ENCODE measurements at places on chromosomes 7 and 10.

DNA sequence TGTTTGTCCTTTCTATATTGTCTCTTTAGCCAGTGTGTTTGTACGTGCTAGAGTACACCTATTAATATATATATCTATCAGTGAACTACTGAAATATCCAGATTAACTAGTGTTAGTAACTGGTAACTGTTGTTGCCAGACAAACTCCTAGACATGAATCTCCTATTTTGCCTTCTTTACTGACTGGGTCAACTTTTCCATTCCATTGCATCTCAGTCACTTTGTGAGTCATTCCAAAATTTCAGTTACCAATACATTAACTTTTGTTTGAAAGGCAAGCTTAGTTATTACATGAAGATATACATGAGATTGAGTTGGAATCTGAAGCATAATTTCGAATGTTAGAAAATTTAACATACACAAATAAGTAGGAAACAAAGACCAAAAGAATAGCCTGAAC, 51.4 kb downstream of the BTAF1 start:
- DNase-seq = no peak

DNA sequence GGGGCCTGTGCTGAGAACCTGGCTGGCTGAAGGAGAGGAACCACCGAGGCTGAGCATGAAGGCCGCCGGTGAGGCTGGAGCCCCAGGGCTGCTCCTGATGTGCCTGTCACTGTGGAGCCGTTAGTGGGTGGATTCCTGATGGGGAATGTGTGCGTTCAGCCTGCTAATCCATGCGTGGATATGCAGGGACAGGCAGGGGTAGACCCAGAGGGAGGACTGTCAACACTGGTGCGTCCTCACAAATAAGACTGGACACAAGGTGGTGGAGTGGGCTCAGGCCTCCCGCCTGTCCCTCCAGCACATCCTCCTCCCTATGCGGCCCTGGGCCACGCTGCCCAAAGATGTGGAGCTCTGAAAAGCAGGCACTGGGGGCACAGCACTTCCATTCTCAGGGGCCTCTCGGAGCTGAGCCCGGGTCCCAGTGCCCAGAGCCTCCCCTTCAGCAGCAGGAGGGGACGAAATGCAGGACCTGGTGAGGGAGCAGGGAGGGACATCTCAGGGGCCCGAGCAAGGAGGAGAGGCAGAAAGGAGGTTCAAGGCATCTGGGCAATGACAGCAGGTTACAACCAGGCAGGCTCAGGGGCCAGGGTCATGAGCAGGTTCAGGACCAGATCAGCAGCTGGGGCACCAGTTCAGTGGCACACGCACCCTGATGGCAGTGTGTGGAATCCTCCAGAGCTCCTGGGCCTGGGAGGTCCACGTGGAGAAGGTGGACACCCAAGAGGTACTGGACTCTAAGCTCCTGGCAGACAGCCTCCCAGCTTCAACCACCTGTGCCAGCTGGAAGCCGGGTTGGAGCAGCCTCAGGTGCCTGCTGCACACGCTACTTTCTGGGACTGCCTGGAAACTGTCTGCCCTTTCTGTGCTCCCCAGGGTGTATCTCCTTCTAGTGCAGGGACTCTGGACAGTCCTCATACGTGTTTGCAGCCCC, 33.5 kb upstream of the ANTXRL start:
- no peak for DNase-seq

- no peak for DNase-seq
These were observed 962 bp upstream of the SLC26A4 start for GRCh38 chr7:107659666-107660065.

- no peak for DNase-seq
These were observed 214.7 kb upstream of the SLC26A5 start for GRCh38 chr7:103660455-103661371.

- no peak for DNase-seq
These were observed 45.2 kb downstream of the COL1A2 start for GRCh38 chr7:94439893-94440381.

- no peak for DNase-seq
These were observed 52.0 kb downstream of the GDI2 start for GRCh38 chr10:5761220-5761619.

- DNase-seq = no peak
These were observed 14.9 kb upstream of the COL13A1 start for GRCh38 chr10:69786791-69787190.

DNA sequence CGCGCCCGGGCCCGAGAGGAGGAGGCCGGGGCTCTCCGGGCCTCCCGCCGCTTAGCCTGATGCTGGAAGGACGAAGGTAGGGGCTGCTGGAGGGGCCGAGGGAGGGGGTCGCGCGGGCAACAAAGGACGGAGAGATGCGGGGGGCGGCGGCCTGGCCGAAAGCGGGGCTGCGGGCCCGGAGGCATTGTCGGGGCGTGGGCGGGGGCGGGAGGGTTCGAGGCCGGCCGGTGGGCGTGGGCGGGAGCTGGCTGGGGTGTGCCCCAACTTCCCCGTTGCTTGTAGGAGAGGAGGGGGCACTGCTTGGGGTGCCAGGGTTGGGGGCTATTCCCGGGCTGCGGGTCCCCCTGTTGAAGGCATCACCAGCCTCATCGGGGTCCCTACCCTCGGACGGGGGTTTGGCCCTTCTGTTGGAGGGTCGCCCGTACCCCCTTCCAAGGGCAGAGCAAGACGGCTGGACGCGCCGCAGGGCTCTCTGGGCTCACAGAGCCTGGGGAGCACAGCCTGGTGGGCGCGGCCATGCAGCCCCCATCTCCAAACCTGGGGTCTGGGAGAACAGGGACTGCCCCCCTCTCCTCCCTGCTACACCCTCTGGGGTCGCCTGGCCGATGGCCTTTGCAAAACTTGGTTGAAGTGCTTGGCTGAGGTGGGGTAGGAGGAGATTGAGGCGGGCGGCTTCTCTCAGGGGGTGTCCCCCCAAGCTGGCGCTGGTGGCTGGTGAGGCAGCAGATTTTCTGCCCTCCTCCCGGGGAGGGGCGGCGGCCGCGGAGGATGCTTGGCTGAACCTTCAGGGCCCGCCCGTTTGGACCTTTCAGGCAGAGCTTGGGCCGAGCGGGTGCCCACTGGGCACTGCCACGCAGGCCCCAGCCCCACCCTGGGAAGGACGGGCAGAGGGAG, 699 bp downstream of the CLIP2 start:
- peak; percentile 30 for DNase-seq

DNA sequence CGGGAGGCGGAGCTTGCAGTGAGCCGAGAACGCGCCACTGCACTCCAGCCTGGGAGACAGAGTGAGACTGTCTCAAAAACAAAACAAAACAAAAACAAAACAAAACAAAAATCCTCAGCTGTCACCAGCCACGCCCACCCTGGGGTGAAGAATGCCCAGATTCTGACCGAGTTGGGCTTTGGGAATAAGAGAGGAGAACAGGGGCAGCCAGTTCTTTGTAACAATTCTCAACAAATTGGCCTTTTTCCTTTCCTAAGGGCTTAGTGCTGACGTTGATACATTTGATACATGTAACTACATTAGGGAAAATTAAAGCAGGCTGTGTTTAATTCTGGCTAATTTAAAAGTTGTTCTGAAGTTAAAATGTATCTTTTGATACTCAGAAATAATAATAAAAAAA, 121.0 kb downstream of the EPC1 start:
- DNase-seq = no peak

DNA sequence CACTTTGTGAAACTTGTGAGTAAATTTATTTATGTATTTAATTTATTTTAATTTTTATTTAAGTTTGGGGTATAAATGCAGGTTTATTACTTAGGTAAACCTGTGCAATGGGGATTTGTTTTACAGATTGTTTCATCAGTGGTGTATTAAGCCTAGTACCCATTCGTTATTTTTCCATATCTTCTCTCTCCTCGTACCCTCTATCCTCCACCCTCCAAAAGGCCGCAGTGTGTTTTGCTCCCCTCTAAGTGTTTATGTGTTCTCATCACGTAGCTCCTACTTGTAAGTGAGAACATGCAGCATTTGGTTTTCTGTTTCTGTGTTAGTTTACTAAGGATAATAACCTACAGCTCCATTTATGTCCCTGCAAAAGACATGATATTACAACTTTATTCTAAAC, 145.4 kb upstream of the SMIM30 start:
- DNase-seq = no peak

GRCh38 chr10:113552701-113553100, at the start of gene HABP2:
Gene HABP2, plus strand, starts transcription at chr10:113553053. Its CDS starts 69 bp downstream, at chr10:113553122.
- no peak for DNase-seq

DNA sequence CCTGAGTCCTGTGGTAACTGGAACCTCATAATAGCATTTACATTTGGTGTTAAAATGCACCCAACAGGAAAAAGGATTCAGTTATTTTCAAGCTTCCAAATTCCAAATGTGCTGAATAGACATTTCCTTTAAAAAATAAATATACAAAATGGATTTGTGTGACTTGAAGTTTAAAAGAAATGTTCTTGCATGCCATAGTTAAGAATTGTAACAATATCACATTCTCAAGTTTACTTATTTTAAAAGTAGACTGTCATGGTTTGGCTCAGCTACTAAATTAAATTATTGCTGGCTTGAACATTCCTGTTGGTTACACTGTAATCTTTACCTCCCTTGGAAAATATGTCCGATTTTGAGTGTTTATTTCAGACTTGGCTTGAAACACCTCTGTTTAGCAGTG, 31.5 kb downstream of the BICC1 start:
- DNase-seq = no peak

GRCh38 chr7:12890586-12890985, 203.2 kb downstream of the ARL4A start:
- no peak for DNase-seq

DNA sequence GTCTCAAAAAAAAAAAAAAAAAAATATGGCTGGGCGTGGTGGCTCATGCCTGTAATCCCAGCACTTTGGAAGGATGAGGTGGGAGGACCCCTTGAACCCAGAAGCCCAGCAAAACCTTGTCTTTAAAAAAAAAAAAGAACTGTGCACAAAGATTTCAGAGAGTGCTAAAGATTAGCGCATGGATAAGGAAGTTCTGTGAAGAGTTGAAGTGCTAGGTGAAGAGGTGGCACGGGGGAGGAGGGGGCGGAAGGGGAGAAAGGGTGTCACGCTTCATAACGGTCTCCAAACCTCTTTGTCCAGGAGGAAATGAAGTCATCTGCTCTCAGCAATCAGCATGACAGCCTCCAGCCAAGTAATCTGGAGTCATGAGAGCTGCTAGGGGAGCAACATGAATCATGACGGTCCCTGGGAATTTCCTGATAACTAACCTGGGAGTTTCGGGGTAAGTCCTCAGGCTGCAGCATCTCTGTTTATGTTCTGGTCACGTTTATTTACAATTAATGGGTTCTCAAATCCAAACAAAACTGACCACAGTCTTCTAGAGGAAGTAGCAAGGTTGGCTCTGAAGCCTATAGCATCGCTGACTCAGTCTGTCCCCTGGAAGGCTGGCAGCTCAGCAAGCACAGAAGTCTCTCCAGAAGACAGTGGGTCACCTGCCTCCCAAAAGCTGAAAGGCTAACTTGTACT, 1.9 kb upstream of the PLAU start:
- DNase-seq = no peak

DNA sequence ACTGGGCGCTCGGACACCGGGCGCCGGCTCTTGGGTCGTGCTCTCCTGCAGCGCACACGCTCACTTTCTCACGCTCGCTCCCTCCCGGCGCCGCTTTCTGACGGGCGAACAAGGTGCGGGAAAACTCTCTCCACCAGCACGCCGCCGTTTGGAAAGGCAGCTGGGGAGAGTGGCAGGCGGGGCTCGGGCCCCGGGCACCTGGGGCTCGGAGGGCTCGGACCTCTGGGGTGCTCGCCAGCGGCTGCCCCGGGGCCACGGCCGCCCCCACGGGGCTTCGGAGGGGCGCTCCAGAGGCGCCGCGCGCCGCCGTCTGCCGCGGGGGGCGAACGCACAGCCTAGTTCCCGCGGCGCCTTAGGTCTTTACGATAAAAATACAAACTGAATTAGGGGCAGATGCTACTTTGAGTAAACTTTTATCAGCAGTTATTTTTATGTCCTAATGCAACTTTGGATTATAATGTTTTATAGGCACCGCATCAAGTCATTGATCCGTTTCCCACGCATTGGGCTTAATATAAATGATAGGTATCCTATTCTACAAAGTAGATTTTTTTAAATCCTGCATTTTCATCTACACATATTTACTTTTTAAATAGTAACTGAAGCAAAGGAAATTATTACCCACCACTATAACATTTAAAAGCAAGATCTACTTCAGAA, 535 bp upstream of the EPC1 start:
- DNase-seq = no peak

DNA sequence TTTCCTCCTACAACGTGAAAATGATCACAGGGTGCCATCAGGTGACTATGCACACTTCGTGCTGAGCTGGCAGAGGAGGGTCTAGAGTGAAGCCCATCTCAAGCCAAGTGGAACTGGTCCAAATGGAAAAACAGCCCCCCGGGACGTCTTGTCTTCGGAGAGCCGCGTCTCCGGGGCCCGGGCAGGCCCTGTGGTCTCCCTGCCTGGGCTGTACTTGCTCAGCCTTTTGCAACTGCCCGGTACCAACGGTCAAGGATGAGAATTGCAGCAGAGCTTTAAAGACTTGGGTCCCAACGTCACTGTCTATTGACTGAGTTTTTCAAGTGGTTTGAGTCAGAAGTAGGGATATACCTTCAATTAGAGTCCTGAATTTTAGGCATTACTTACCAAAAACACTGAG, 315.5 kb downstream of the PTPRN2 start:
- DNase-seq = no peak

GRCh38 chr10:30059209-30060107, at the start of gene JCAD:
Gene JCAD, minus strand, starts transcription at chr10:30059586. Its CDS starts 11,774 bp downstream, at chr10:30047812.
- no peak for DNase-seq

DNA sequence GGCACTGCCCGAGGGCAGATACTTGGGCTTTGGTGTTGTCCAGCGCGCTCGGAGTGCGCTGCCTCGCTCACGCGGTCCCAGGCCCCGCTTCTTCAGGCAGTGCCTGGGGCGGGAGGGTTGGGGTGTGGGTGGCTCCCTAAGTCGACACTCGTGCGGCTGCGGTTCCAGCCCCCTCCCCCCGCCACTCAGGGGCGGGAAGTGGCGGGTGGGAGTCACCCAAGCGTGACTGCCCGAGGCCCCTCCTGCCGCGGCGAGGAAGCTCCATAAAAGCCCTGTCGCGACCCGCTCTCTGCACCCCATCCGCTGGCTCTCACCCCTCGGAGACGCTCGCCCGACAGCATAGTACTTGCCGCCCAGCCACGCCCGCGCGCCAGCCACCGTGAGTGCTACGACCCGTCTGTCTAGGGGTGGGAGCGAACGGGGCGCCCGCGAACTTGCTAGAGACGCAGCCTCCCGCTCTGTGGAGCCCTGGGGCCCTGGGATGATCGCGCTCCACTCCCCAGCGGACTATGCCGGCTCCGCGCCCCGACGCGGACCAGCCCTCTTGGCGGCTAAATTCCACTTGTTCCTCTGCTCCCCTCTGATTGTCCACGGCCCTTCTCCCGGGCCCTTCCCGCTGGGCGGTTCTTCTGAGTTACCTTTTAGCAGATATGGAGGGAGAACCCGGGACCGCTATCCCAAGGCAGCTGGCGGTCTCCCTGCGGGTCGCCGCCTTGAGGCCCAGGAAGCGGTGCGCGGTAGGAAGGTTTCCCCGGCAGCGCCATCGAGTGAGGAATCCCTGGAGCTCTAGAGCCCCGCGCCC, at the start of gene NPY:
Gene NPY (plus strand): TSS at position 294 of the 802 bp plus-strand sequence. CDS start 1,051 bp downstream, outside the sequence.
- DNase-seq = no peak

- DNase-seq = no peak
These were observed 540.9 kb downstream of the SUGCT start for GRCh38 chr7:40675741-40676140.

DNA sequence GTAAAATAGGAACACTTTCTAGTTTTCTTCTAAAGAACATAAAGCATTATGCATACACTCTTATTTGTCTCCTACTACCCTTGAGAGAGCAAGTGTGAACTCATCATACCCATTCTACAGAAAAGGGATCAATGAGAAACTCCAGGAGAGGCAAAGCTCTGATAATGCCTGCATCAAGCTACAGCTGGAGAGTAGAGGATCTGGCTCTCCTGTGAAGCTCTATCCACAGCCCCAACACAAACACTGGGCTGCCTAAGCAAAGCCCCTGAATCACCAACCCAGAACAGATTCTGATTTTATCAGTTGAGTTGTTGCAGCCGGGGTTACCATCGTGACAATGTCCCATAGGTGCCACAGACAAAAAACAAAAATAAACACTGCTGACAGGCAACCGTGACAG, 74.9 kb downstream of the NUDCD3 start:
- DNase-seq = no peak

Measured in activated CD8-positive, alpha-beta memory T cell treated with anti-CD3 and anti-CD28 coated beads for 1 hour (primary cell).